ENCODE measurements at places on chromosomes 4 and X.

- no peak for DNase-seq
These were observed 85.5 kb downstream of the RTL3 start for GRCh38 chrX:78573630-78574029.

DNA sequence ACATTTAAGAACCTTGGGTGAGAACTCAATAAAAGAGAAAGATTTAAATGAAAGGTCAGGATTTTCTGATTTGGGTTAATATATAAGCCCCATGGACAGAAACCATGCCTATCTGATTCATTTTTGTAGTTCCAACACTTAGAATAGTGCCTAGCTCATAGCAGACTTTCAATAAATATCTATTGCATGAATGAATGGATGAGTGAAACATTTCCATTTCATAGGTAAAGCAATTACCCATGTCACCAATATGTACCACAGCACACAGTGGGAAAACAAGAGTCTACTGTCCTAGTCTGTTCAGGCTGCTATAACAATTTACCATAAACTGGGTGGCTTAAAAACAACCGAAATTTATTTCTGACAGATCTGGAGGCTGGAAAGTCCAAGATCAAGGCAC lies 63.9 kb upstream of the PTPN13 start:
- no peak for DNase-seq

GRCh38 chrX:15911734-15912550 lies 57.3 kb upstream of the AP1S2 start:
- peak; percentile 1 for DNase-seq

GRCh38 chrX:154138857-154139256 lies 5.2 kb upstream of the OPN1LW start:
- DNase-seq: no peak

DNA sequence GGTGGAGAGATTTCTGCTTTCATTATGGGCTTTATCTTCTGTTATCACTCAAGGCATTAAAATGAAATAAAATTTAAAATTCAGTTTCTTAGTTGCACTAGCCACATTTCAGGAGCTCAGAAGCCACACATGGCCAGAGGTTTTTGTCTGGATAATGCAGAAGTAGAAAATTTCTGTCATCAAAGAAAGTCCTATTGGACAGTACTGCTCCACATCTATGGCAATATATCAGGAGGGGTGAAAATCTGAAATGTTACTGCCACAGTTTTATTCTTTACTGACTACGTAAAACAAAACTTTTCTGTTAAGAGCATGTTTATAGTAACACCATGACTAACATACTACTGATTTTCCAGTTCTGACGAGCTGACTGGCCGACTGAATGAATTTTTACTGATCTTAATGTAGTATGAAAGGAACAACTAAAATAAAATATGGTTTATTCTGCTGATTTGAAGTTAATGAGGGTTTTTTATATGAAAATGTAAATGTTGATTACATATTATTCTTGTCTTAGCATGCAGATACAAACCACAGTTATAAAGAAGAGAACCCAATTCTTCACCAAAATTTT lies 264.0 kb upstream of the HAND2 start:
- DNase-seq: no peak

DNA sequence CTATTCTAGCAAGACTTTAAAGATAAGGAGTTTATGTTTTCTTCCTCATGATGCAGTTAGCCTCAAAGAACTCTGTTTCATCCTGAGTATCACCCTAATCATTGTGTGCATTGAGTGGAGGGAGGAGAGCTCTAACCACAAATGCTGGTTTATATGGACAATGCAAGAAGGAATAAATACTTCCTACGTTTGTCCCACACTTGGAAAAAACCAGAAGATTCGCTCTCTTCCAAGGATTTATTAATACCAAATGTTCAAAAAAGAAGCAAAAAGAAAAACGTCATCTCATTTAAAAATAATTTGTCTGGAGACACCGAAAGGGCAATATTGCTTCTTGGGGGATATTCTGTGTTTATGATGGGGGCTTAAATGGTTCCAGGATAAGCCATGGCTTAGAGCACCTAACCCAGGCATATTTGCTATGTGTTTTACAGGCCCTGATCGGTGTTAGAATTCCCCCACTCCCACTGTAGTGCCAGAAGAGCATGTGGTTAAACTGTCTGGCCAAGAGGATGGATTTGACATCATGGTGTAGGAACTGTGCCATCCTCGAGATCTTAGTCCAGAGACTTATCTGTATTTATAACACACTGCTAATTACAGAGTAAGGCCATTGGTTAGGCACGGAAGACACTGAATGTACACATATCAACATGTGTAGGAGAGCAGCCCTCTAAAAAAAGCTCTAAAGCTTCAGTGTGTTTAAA lies 227.2 kb downstream of the ANK2 start:
- no peak for DNase-seq
